ENCODE measurements at places on chromosomes 16 and 17.
A peak's percentile ranks its signal among the peaks of the same experiment; 100 is the strongest.

GRCh38 chr16:16155234-16155633 lies 68.1 kb downstream of the ABCC6 start:
- DNase-seq, result no peak

DNA sequence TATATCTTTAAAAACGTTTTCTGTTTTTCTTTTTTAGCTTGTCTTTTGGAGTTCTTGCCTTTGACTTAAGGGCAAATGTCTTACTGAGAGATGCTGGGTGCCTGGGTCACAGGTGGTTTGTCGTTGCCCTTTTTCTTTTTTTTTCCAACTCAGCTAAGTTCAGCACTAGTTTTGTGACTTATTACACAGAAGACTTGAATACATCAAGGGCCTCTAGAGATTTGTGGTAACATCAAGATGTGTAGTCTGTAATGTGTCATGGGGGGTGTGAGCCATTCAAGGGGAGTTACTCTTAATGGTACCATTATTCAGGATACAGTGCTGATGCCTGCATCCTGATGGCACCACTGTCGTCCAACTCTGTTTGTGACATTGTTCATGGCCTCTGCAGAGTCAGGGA lies 95.1 kb downstream of the PRKCA start:
- no peak for DNase-seq

DNA sequence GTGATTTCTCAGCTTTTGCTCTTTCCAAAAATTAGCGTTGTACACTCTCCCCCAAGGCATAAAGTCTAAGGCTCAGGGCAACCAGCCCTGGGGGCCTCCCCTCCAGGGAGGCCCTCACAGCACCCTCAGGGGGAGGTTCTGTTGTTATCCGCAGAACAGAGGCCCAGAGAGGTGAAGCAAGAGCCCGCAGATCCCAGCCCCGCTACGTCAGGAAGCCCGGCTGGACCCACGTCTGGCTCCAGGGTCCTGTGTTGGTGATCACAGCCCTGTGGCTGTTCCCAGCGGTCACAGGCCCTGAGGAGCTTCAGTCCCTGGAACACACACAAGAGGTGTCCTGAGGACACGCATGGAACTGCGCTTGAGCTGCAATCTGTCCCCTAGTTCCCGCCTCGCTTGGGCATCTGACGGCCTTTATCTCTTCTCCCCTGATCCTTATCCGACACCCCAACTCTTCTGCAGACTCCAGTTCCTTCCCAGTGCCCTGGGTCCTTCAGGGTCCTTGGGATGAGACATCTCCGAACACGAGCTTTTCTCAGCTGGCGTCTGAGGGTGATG lies 1.1 kb upstream of the ZG16B start:
- no peak for DNase-seq

DNA sequence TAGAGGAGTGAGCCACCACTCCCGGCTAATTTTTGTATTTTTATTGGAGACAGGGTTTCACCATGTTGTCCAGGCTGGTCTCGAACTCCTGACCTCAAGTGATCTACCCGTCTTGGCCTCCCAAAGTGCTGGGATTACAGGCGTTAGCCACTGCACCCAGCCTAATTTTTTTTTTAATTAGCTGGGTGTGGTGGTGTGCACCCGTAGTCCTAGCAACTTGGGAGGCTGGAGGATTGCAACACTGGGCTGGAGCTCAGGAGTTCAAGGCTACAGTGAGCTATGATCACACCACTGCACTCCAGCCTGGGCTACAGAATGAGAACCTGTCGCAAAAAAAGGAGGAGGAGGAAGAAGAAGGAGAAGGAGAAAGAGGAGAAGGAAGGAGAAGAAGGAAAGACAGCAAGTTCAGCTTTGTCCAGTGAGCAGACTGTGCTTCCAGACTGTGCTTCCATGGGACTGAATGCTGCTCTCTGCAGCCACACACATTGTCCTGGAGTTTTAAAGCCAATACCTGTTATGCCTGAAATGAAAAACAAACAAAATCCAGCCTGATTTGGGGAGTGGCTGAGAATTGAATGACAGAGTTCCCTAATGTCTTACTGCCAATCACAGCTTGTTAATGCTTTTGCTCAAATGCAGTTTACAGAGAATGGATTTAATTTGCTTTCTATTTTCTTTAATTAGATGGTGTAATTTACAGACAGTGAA lies 2.8 kb upstream of the TNFRSF13B start:
- DNase-seq, result no peak

DNA sequence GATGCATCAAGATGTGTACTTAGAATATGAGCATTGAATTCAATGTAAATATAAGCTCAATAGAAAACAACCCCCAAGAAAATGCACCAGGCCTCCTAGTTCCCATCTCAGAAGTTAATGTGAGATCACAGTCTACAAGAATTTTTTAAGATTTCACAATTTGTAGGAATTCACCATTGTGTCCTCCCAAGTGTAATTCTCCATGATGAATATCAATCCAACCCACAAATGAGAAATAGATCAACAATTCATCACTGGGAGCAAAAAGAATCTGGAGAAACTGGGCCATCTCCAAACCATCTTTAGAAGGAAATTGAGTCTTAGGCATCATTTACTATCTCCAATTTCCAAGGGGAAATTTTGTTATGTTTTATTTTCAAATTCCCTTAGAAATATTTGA lies 310.5 kb upstream of the GOT2 start:
- DNase-seq, result no peak

DNA sequence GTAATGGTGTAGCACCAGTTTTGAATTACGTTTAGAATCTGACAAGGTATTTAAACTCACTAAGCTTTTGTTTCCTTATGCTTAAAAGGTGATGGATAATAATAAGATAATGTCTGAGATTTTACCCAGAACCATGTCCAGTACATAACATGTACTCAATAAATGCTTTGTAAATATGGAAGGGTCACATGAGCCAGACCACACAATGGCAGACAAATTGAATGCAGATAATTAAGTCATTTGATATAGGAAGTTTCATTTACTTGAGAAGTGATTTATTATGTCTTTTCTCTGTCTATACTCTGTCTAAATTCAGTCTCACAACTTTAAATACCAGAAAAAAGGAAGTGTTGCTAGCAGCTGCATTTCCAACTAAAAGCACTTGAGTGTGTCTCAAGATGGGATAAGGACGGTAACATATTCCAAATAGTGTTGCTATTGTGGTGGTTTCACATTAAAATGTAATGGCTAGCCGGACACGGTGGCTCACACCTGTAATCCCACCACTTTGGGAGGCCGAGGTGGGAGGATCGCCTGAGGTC lies 52.5 kb upstream of the DHX40 start:
- DNase-seq, result peak; percentile 62

DNA sequence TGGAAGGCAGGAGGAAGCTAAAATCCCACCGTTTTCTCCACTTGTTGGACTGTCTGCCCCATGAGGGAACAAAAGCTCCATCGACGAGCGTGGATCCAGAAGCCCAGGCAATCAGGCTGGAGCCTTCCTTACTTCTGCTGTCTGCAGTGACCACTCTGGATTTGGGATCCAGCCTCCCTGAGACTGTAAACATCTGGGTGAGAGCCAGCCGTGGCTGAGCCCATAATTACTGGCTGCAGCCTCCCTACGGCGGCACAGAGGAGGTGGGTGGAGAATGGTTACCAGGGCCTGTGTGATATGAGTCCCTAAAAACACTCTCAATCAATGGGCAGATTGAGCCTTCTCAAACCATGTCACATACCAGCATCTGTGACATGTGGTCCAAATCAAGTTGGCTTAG lies 158.2 kb downstream of the FOXL1 start:
- no peak for DNase-seq

DNA sequence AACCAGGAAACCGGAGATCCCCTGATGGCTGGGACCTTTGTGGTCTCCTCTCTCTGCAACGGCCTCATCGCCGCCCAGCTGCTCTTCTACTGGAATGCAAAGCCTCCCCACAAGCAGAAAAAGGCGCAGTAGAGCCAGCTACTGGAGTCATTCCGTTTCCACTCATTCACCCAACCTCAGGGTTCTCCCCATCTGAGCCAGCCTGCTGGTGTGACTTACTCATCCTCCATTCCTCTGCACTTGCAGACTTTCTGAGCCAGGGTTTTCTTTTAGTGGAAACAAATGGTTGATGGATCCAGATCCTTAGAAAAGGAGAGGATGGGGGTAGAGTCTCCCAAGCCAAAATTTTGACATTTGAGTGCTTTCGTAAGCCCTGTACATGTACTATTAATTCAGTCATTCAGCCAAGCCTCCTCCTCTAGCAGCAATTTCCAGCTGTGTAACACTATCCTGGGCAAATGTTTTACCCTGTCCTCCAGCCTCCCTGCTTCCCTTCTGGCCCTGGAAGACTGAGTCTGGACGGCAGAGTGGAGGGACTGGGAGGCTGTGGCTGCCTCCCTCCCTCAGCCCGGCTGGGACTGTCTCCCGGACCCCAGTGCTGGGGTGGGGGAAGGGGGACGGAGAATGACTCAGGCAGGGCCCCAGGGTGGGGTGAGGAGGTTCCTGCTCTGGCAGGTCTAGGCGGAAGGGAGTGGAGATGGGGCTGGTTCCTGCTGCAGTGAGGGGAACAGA lies 2.3 kb downstream of the SOX15 start:
- no peak for DNase-seq

DNA sequence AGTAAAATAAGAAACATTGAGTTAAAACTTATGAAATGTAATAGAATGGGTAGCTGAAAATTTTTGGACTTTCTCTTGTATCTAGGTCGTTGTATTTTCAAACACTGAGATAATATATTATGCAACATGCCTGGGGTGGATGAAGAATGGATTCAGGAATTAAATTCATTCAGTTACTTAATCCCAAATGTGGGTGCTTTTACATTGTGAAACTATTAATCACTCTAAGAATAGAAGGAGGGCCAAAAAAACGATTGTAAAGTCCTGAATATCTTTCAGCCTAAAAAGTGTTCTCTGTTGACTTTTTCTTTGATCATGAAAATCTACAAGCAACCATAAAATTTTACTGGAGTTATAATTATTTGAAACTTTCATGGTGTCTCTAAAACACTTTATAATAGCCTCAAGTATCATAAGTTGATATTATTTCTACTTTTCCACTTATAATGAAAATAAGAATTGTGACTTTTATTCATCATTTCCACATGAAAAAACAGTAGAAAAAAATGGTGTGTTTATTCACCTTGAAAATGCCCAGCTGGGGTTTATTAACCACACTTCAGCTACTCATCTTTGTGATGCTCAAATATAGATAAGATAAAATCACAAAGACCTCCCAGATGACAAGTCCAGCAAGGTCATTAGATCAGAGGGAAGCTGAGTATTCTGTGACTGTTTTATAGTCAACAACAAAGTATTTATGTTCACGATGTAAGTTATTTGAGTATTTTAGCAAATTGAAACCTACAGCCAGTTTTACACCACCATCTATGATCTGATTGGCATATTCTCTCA lies 619.9 kb upstream of the SOX9 start:
- no peak for DNase-seq

- DNase-seq, result no peak
These were observed 7.2 kb downstream of the CA7 start for GRCh38 chr16:66851166-66851964.

DNA sequence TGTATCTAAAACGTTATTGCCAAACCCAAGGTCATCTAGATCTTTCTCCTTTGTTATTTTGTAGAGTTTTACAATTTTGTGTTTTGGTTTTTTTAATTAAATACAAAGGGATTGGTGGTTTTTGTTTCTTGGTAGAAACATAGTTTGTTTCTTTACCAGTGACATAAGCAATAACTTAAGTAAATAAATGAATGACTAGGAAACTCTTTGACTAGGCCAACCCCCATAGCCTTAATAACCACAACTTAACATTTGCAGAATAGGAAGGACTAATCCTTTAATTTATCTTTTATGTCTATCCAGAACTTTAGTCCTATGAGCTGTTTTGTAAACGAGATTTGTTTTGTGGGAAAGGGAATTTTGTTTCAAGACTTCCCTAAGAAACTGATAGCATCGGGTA lies 162.5 kb downstream of the PRKCA start:
- DNase-seq, result no peak

DNA sequence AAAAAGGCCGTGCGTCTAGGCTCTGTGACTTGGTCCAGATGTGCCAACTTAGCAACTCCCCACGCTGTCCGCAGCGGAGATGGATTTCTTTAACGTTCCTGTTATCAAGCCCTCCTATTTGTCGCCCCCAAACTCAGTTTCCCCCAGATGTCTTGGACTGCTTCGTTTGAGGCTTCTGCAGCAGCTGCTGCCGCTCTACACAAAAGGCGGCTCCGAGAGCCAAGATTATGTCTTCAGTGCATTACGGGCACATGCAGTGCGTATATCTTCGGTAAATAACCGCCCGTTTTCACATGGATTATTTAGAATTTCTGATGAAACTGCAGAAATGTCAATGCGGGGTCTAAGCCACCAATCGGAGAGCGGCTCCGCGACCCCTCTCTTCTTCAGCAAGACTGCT lies 240.6 kb upstream of the ZFHX3 start:
- DNase-seq, result no peak

DNA sequence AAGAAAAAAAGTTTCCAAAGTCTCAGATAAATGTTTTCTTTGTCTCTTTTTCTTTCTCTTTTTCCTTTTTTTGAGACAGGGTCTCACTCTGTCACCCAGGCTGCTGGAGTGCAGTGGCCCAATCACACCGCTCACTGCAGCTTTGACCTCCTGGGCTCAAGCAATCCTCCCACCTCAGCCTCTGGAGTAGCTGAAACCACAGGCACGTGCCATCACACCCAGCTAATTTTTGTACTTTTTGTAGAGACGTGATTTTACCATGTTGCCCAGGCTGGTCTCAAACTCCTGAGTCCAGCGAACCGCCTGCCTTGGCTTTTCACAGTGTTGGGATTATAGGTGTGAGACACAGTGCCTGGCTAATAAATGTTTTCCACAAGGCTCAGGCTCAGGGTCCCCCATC lies 53.3 kb upstream of the KSR1 start:
- no peak for DNase-seq

- no peak for DNase-seq
These were observed 42.5 kb downstream of the ST3GAL2 start for GRCh38 chr16:70396246-70396904.

DNA sequence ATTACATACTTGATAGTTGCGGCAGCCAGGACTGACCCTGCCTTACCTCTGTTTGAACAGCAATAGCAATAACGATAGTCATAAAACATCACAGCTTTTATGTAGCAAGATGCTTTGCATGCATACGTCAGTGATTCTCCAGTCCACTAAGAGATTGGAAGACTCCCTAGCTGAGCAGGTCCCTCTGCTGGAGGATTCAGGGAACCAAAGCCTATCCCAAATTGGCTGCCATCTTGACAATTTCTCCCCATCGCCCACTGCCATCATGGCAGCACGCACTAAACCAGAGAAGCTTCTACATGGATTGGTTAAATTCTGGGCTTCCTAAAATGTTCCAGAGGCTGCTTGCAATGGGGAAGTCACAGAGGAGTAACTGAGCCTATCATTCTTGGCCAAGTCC lies 360.6 kb upstream of the XYLT1 start:
- DNase-seq, result no peak
